ENCODE measurements at places on chromosomes 11 and 22.

DNA sequence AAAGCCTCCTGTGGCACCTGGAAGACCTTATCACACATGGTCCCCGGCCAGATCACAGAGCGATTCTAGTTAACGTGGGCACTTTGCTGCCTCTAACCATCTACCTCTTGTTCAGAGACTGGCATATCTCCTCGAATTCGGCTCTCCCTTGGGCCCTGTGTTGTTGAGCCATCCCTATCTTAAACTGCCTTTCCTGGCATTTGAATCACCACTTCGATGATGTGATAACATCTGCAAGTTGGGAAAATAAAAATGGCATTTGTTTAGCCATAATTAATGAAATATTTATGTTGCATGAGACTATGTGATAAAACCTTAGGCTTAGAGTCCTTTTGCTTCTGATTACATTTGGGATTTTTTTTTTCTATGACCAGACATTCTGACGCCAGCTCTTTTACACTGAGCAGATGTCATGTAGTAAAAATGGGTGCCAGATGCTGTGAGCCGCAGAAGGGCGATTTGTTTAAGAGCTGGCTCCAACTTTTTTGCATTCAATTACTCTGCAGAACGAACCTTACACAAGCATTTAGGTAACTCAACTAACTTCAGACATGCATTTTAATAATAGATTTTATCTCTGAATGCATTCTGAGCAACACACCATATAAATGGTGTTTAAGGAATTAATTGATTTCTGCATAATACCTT, 58.5 kb upstream of the PARVA start:
- DNase-seq = peak; percentile 91

GRCh38 chr11:116515664-116516184, 257.1 kb downstream of the BUD13 start:
- no peak for DNase-seq

GRCh38 chr11:64239662-64240434, 1.0 kb upstream of the FKBP2 start:
- no peak for DNase-seq

- no peak for DNase-seq
Measured at GRCh38 chr11:5196731-5197130, 3.8 kb downstream of the OR51V1 start.

- no peak for DNase-seq
Measured at GRCh38 chr22:32203181-32204039, 1.5 kb downstream of the RFPL2 start.

DNA sequence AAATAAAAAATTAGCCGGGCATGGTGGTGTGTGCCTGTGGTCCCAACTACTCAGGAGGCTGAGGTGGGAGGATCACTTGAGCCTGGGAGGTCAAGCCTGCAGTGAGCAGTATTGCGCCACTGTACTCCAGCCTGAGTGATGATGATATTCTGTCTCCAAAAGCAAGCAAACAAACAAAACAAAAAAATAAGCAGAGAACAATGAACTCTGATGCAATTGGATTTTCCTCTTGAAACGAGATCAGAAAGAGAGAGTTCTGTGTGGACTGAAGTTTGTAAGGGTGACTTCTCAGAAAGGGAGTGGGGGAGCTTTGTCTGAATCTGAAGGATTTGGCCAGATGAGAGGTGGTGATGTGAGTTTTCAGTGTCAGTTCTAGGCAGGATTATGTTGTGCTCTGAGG, 6.0 kb upstream of the TMEM123 start:
- DNase-seq = no peak

- no peak for DNase-seq
Measured at GRCh38 chr11:46286789-46287188, 9.3 kb downstream of the CREB3L1 start.

DNA sequence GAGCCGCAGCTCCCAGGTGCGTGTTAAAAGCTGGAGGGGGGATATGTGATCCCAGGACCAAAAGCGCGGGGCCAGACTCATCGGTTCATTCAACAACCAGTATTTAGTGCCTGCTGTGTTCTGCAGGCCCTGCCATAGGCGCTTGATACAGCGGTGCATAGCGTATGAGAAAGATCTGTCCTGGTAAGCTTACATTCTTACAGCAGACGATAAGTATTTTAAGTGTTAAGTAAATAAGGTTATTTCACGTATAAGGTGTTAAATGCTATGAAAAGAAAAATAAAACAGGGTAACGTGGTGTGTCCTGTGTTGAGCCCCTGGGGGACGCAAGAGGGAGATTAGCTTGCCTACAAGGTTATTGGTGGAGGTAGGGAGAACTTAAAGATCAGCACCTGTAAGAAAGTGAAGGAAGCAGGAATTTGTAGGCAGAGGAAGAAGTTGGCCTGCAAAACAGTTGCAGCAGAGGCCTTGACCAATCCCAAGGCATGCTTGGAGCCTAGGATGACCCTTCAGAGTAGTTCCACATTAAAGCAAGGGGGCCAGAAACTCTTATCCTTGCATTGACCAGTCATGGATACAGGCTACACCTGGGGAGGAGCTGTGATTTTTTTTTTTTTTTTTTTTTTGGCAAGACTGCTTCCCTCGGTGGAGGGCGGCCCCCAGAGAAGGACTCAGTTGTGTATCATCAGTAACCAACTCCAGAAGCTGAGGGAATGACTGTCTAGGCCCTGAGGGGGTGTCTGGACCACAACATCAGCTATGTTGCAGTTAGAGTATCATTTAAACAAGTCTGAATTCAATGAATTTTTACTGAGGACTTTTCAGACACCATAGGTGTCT, 487 bp upstream of the LIPT2 start:
- peak; percentile 4 for DNase-seq

GRCh38 chr11:77073328-77074001, 6.7 kb downstream of the CAPN5 start:
- peak; percentile 72 for DNase-seq

- DNase-seq = peak; percentile 59
Measured at GRCh38 chr22:25701056-25701780, 40.8 kb upstream of the MYO18B start.

- no peak for DNase-seq
Measured at GRCh38 chr22:25816522-25817059, 74.6 kb downstream of the MYO18B start.

- no peak for DNase-seq
Measured at GRCh38 chr11:6350043-6350442, 29.7 kb upstream of the CAVIN3 start.

- no peak for DNase-seq
Measured at GRCh38 chr22:44642096-44642644, 59.8 kb upstream of the PRR5 start.

DNA sequence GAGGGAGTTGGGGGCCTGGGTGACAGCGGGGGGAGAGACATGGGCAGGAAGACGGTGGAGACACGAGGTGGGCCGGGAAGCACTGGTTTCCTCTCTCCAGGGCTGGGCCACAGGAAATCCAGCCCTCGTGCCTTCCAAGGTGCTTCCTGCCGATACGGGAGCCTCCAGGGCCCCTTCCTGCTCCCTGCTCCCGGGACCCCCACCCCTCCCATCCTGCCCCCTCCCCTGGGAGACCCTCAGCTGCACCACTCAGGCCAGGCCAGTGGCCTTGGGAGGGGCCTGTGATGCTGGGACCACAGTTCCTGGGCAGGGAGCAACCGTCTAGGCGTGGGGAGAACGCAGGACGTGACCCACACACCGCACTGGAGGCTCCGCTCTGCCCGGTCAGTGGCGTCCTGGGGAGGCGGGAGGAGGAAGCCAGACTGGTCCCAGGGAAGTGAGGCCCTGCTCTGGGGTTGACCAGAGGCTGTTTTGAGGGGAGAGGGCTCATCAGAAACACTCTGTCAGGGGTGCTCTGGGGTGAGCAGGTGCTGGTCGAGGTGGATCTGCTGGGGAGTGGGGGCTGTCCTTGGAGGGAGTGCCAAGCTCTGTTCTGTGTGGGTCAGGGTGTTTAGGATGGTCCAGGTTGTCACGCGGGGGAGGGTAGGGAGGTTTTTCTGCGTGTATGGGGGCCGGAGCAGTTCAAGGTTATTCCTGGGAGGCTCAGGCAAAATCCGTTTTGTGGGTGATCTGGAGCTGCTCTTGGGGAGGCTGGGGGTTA, at the start of gene SHANK3:
Gene SHANK3, plus strand, starts transcription at position 353 of the 760 bp plus-strand sequence.
- DNase-seq = no peak

GRCh38 chr11:2580061-2580421, 119.8 kb downstream of the KCNQ1OT1 start:
- DNase-seq = no peak

DNA sequence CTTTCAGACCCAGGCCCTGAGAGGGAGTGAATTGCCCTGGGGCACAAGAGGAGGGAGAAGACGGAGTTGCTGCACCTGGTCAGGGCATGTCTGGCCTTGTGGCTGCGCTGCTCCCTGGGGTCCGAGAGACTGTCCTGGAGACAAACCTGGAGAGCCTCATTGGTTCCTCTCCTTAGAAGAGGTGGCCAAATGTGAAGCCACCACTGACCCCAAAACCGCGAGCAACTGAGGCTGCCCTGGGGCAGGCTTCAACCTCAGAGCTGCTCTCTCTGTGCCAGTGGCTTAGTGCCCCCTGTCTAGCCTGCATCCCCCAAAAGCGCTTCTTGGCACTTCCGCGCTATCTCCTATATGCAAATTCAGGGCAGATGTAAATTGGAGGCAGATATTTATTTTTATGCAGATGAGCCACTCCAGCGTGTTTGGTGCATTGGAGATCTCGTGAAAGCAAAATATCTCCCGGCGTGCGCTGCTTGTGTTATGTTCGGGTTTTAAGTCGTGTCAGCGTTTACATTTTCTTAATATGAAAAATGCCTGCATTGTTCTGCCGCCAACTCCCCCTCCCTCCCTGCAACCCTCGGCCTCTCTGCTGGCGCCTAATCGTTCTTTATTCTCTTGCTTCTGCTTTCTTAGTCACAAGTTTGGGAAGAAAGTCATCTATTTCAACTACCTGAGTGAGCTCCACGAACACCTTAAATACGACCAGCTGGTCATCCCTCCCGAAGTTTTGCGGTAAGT, 69.5 kb downstream of the ARHGAP8 start:
- DNase-seq = no peak

- no peak for DNase-seq
Measured at GRCh38 chr11:28679795-28680468, 571.7 kb downstream of the METTL15 start.

DNA sequence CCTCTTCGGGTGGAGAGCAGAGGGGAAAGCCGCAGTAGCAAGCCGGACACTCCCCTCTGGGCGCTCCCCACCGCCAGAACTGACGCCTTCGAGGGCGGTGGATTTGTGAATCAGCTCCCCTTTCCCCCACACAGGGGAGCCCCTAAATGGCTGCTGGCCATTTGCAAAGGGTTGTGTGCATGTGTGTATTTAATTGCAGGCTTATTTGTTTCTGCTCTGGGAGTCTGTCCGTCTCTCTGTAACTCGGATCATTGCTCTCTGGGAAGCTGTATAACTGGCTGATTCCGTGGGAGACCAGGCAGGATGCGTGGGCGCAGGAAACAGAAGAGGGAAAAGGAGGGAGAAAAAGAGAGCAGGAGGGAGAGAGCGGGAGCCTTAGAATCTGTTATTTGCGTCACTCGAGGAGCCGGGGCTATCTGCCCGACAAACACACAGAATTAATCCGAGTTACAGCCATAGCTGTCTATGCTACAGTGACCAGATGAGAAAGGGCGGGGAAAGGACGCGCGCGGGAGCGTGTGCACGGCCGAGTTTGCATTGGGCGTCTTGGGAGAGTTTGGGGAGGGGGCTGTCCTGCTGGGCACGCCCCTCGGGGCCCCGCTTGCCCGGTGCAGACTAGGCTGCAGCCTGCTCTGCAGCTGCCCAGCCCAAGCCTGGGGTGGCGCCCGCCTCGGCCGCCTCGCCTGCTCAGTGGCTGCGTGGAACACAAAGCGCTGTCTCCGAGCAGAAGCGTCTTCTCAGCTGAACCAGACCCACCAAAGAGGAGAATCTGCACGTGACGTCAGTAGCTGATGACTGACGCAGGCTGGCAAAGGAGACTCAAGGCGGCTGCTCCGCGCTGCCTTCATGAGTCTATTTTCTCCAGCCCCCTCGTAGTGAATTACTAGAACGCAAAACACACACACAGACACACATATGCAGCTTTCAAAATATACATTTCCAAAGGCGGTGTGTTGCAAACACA, 105.3 kb upstream of the HSD17B12 start:
- DNase-seq = no peak

DNA sequence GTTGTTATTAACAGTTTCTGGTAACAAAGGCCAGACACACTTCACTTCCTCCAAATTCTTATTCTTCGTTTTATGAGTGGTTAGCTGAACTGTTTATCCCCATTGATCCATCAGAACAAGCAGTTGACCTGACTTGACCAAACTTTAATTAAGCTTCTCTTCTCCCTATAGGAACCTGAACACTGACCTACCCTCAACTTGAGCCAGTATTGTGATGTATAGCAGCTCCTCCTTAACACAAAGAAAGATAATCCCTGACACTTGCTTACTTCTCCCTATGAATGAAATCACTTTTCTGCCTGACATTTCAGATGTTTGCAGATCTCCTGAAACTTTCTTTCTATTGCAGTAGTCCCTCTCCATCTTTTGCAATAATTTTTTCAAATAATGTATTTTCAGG, 41.9 kb downstream of the ANO5 start:
- DNase-seq = no peak
